RPMI7951 (cell line): ENCODE measurements at places on chromosomes 1 and 21. TPM values are rescaled to one million over a fixed set of nuclear protein-coding genes. Genes with fewer than 3 reads are reported as not detected.

GRCh38 chr1:181391301-181391900 is 91.9 kb upstream of the CACNA1E start:
- DNase-seq: no peak

TEDDM1 gene
- total RNA-seq: not detected in 2 replicates

- DNase-seq: no peak
Observed at GRCh38 chr1:234758851-234759250, 148.9 kb upstream of the IRF2BP2 start.

- no peak for DNase-seq
Observed at GRCh38 chr1:169148472-169149252, 42.2 kb downstream of the ATP1B1 start.

MAN1C1 gene
- total RNA-seq: 1.6 and 2.8 TPM in 2 replicates

LAPTM5 gene
- total RNA-seq: 70.7 and 82.5 TPM in 2 replicates

TNFAIP8L2 gene
- total RNA-seq: not detected in 2 replicates

MAP10 gene
- 4.9 and 7.3 TPM in 2 replicates for total RNA-seq

CRYBG2 gene
- total RNA-seq: not detected in 2 replicates
